ENCODE measurements at places on chromosomes 4 and X. TPM values are rescaled to one million over a fixed set of nuclear protein-coding genes. Genes with fewer than 3 reads are reported as not detected.

NHS gene
- 2.2 TPM for polyA plus RNA-seq

GRCh38 chr4:68070302-68070701 is 59.4 kb downstream of the TMPRSS11F start:
- no peak for DNase-seq

FAM184B gene
- polyA plus RNA-seq, result 0.02 TPM

GRCh38 chr4:175827516-175827915 is 15.5 kb upstream of the GPM6A start:
- DNase-seq, result no peak

DNA sequence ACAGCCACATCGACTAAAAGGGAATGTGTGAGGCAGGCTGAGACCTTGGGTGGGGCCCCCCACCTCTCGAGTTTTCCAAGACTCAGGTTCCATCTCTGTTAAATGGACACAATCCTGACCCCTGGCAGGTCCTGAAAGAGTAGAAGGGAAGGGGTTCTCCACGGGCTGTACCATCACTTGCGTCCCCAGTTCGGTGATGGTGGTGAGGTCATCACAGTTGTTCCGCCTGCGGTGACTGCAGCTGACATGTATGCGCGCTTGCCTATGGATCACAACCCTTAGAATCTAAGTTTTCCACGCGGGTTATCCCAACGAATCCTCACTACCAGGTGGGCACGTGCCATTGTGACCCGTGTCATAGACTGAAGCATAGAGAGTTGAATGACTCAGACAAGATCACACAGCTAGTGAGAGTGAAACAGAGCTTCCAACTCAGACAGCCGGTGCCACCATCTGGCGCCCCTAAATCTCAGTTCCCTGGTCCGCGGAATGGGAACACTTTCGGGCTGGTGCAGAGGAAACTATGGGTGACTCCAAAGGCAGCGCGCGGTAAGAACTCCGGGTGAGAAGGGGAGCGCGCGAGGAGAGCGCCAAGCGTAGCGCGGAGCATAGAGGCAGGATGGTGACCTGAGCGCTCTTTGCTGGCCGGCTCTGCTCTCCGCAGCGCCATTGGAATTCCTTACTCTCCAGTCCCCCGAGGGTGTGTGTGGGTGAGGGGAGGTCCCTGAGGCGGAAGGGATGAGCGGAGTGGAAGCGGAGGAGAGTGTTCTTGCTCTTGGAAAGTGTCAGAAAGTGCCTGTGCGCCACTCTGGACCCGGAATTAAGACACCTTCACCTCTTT is 10.5 kb downstream of the MSX1 start:
- DNase-seq, result no peak

S100G gene
- not detected for polyA plus RNA-seq

DNA sequence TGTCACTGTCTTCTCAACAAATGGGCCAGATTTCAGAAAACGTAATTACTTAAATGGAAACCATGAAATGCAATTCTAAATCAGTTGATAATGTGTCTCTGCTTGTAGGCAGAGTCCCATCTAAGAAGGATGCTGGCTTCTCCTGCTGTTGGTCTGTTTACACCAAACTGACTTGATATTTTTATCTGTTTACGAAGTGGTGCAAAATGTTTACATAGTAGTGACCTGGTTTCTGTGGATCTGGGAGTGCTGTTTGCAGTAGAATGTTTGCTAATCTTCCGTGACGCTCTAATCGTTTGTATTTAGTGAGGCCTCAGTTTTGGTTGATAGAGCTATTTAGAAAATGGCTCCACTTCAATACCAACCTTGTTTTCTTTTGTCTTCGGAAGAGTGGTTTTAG is 213.5 kb downstream of the VEGFC start:
- no peak for DNase-seq

- DNase-seq, result no peak
Observed at GRCh38 chr4:61520681-61521160, 320.6 kb downstream of the ADGRL3 start.

SHROOM4 gene
- 0.59 TPM for polyA plus RNA-seq

- no peak for DNase-seq
Observed at GRCh38 chr4:182886205-182886604, 31.0 kb downstream of the DCTD start.

GRCh38 chr4:168325591-168325990 is 7.0 kb upstream of the DDX60 start:
- no peak for DNase-seq

DNA sequence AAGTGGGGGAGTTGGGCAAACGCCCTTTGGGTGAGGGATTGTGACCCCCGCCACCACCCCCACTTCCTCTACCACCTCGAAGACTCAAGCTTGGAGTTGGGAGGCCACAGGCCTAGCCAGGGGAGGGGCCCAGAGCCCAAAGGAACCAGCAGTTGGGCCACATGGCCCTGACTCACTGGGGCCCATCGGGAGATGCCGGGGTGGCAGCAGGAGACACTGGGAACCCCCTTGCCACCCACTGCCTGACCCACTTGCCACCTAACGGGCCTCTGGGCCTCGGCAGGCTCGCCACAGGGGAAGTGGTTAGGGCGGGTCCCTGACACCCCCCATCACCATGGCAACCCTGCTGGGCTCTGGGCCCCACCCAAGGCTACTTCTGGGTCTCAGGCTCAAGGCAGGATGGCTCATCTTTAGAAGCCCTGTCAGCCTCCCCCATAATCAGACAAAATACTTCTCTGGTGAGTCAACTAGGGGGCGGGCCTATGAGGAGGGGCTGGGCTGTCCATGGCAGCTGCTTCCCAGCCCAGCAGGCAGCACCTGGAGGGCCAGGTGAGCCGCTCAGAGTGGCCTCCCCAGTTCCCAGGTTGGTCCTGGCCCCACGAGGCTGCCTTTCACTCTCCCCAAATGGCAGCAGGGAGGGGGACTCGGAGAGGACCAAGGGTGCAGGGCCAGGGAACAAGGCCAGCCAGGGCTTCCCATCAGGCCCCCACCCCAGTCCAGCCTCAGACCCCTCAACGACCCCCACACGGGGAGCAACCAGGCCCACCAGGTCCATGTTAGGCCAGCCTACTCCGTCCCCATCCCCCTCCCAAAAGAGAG is 5.6 kb downstream of the FLNA start:
- peak; percentile 74 for DNase-seq

MGAT4D gene
- polyA plus RNA-seq, result not detected

DNA sequence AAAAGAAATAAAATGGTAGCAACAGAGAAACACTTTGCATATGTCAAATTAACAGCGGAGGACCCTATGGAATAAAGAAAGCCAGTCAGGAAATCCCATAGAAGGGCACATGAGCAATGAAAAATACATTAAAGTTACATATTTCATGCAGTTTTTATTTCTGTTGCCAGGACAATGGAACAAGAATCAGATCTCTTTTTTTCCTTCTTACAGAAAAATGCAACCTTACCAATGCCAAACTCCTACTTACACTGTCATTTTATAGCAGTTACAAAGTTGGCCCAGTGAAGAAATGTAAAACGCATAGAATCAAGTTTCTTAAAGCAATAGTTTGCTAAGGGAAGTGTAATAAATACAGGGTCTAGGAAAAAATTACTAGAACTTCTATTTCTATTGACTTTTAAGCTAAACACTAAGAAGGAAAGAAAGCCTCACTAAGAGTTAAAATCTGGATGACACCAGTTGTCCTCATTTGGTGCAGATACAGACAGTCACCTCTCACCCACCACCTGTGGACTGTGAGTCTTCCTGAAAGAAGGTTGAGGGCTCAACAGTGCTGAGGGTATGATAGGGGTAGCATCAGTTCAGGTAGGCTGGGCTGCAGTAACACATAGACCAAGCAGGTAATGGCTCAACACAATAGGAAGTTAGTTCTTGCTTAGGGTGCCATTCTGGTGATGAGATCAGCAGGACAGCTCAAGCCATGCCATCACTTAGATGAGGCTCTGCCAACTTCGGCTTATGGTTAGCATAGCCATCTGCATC is 224.6 kb downstream of the ANAPC10 start:
- no peak for DNase-seq

DNA sequence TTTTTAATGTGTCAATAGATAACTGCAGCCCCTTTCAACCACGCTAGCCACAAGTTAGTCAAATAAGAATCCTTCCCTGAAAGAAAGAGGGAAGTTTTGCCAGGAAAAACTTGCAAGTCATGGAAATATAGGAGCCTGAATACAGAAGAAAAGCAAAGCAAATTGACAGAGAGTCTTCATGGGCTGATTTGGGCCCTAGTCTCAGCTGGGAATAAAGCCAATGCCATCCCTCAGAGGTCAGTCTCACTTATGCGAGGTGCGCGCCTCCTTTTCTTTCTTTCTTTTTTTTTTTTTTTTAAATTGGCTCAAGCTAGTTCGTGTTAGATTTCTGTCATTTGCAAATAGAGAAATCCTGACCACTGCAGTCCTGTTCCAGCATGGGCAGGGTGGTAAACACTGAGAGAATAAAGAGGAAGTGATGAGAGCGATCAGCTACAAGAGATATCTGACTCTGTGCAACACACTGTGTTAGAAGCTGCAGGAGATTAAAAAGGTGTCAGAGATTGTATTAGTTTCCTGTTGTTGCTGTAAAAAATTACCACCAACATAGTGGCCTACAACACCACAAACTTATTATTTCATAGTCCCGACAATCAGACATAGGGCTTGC is 299.7 kb downstream of the LDB2 start:
- no peak for DNase-seq

HS3ST1 gene
- not detected for polyA plus RNA-seq

- no peak for DNase-seq
Observed at GRCh38 chr4:3283916-3284315, 8.9 kb upstream of the RGS12 start.

DNA sequence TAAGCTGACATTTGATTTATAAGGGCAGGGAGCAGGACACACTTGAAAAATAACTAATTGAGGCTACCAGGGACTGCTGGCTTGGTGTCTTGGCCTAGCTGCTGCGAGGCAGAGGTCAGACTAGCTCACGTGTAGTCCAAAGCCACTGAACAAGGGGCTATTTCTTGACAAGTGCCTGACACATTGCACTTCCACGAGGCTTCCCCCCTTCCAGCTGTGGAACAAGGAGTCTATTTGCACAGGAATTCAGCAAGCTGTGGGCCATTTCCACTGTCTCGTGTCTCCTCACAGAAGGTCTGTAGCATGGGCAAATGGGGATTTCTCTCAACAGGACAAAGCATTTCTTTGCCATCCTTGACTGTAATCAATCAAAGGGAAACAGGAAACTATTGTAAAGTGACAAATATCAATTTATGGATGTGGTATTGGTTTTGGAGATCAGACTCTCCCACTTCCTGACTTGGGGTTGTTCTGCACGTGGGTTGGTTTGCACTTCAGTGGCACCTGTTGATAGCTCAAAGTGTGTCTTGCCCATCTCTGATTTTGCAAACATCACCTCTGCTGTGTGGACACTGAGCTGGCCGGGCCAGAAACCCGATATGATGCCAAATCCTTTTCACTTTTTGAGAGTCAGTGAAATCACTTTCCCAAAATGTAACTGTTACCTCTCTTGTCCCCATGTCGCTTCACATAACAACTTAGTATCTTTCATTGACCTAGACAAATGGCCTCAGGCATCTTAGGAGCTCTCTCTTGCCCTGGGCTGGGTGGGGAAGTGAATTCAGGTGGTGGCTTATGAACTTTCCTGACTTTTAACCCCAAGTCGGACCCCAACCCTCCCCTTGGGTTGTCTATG is 107.4 kb upstream of the MAMLD1 start:
- no peak for DNase-seq

DAPP1 gene
- not detected for polyA plus RNA-seq

FBXL5 gene
- 20.5 TPM for polyA plus RNA-seq

DNA sequence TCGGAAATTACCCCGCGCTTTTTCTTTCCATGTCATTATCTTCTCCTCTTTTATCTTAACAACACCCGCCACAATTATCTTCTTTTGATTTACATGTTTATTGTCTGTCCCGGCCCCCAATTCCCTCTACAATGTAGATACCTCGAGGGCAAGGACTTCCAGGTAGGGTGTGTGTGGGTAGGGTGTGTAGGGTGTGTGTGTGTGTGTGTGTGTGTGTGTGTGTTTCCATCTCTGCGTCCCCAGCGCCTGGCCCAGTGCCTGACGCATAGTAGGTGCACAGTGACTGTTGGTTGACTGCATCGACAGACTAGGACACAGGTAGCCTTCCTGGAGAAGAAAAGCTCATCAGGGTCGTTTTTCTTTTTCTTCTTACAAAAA is 103.1 kb downstream of the UCHL1 start:
- no peak for DNase-seq

TGIF2LX gene
- polyA plus RNA-seq, result not detected

Measured in BJ (cell line).